NCI-H510A (cell line): ENCODE measurements at places on chromosomes 13 and 19.

- DNase-seq = no peak
Measured at GRCh38 chr19:49730166-49730565, 32.9 kb downstream of the TSKS start.

GRCh38 chr13:110294146-110294545, 12.8 kb downstream of the COL4A1 start:
- DNase-seq = no peak

- no peak for DNase-seq
Measured at GRCh38 chr19:51031220-51031879, 3.5 kb downstream of the KLK12 start.

DNA sequence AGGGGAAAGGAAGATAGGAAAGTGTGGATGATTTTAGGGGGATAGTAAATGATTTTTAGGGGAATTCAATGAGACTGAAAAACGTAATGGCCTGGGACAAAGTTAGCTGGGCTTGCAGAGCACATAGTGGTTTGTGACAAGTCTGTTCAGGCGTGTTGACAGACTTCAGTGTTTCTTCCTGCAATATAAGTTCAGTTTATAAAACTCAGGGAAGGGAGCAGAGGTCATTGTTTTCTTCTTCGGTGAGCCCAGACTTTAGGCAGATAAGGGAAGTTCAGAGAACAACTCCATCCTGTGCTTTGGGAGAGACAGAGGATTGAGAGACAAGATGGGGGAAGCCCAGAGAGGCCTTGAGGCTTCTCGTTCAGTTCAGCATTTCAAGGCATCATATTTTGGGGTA, 45.2 kb upstream of the SLC7A1 start:
- no peak for DNase-seq

GRCh38 chr13:42027286-42027685, 21.2 kb upstream of the DGKH start:
- DNase-seq = no peak

GRCh38 chr13:39091586-39091985, 53.3 kb downstream of the NHLRC3 start:
- no peak for DNase-seq

- no peak for DNase-seq
Measured at GRCh38 chr13:80086304-80086721, 254.6 kb downstream of the SPRY2 start.

DNA sequence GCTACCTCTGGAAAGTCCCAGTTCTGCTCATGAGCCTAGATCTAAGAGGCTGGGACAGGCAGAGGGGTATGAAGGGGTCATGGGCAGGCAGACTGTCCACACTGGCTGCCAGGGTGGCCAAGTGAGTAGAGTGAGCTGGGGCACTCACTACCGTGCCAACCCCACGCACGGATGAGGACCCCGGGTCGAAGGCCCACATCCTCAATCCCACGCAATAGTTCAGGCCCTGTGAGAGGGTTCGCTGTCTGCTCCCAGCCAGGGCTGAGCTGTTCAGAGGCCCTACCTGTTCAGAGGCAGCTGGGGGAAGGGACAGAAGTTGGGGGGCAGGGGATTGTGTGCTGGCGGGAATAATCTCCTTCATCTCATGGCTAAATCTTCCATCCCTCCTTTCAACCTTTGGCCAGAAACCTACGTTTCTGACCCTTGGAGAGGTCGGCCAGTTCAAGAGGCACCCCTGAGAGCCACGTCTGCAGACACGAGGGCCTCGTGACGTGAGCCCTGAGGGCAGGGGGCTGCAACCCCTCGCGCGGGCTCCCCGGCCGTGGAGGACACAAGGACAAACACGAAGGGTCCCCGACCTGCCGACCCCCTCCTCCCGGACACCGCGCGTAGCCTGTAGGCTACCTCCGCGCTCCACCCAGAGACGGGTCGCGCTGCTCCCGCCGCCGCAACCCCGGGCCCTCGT, 1.0 kb upstream of the RPS5 start:
- no peak for DNase-seq

GRCh38 chr19:38270587-38271167, 6.3 kb downstream of the SPINT2 start:
- no peak for DNase-seq

GRCh38 chr13:33524086-33524485, 238.5 kb upstream of the STARD13 start:
- no peak for DNase-seq

DNA sequence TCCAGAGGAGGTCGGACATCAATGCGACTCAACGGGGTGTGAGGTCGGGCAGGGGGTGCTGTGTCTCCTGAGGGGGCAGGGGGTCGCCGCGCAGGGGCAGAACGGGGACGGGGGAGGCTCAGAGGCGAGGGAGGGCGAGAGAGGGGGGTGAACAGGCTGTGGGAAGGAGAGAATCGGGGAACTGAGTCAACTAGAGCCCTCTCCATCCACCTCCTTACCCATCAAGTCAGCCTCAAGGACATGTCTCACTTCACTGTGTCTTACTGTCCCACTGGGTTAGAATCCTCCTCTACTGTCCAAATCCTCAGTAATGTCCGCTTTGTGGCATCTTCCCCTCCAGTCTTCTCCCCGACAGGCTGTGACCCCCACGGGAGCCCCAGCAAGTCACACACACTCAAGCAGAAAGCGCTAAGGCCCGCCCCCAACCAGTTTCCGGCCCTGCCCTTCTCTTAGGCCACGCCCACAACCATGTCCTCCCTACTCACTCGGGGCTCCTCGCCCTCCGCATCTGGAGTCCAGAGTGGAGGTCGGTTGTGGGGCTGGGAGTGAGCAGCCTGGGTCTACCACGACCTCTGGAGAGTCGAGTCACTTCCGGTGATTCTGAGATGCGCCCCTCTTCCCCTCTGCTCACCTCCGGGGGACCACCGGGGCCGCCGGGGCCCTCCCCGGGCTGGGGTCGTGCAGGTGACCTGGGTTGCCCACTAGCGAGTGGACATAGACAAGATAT, 9.3 kb downstream of the PLEKHA4 start:
- no peak for DNase-seq

DNA sequence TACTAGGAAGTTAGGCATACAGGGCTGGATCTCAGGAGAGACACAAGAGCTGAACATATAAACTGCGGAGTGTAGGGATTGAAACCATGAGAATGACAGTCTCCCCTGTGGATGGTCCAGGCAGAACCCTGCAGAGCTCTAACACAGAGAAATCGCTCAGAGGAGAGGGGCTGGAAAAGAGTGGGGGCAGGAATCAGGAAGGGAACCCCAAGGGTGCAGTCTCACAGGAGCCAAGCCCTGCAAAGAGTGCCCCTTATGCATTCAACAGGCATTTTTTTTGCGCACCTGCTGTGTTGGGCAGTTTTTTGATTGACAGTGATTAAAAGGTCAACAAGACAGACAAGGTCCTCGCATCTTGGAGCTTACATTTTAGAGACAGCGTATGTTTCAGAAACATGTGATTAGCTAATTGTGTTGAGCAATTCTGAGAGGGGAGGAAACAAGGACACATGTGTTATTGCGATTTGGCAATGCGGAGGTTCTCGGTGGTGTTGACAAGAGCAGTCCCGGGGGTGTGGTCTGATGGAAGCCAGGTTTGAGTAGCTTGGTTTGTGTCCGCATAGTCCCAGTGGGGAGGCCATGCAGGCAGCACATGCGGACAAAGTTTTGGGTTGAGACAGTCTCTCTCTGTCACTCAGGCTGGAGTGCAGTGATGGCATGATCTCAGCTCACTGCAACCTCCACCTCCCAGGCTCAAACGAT, 182.6 kb upstream of the IRS2 start:
- no peak for DNase-seq

DNA sequence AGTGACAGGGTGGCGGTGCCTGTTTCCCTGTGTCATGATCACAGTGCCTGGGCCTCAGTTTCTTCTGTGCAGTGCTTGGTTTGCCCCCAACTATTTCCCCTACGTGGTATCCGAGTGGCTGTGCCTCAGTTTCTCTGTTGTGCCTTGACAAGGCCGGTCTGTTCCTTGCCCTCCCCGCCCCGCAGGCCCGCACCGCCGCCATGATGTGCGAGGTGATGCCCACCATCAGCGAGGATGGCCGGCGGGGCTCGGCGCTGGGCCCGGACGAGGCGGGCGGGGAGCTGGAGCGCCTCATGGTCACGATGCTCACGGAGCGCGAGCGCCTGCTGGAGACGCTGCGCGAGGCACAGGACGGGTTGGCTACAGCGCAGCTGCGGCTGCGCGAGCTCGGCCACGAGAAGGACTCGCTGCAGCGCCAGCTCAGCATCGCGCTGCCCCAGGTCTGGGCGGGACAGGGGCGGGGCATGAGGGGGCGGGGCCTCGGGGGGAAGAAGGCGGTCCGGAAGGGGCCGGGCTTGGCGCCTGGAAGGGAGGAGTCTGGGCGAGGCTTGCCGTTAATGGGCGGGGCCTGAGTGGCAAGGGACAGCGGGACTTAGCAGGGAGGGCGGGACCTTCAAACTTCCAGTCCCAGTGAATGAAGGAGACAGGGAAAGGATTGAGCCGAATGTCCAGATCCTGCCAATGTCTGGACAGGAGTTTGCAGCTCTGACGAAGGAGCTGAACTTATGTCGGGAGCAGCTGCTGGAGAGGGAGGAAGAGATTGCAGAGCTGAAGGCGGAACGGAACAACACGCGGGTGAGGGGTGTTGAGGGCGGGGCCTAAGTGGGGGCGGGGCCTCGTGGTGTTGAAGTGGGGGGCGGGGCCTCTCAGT, 8.6 kb downstream of the PPFIA3 start:
- DNase-seq = peak; percentile 79

DNA sequence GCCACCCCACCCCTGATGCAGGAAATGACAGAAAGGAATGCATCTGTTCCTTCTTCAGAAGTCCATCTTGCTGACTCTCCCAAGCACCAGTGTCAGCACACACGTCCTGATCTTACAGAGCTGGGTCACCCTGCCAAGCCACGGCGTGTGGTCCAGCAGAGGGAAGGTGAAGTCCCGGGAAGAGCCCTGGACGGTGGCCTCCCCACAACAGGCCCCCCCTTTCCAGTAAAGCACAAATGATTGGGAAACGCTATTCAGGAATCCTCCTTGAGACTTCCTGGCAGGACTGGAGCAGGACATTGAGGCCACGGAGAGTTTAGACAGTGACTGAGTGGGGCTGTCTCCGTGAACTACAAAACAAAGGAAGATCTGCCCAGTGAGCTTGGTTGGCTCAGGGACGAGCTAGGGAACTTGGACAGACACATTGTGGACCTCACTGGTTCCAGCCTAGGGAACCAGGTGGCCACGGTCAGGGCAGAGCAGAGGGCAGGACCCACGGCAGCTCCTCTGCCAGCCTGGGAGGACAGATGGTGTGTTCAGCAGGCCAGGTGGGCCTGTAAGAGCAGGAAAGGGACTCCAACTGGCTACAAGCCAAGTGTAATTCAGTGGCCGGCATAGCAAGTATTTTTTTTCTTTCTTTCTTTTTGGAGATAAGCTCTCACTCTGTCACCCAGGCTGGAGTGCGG, 41.7 kb downstream of the ELL start:
- no peak for DNase-seq

DNA sequence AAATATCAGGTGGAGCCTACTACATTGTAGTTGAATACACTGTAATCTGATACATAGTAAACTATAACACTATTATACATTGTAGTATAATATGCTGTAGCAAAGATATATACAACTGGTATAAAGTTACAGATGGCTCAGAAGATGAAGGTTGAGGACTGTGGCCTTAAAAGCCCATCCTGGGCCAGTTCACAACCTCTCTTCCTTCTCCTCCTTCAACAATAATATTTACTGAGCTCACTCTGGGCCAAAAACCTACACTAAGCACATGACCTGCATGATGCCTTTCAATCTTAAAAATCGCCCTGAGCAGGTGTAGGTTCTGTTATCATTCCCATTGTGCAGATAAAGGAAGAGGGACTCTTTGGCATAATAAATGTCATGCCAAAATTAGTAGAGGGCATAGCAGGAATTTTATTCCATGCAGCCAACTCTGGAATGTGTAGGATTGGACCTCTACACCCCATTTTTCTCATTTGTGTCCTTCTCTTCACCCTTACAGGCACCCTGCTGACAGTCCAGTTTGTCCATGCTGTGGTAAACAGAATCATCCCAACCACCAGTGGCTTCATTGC, 14.6 kb upstream of the SIN3B start:
- no peak for DNase-seq

DNA sequence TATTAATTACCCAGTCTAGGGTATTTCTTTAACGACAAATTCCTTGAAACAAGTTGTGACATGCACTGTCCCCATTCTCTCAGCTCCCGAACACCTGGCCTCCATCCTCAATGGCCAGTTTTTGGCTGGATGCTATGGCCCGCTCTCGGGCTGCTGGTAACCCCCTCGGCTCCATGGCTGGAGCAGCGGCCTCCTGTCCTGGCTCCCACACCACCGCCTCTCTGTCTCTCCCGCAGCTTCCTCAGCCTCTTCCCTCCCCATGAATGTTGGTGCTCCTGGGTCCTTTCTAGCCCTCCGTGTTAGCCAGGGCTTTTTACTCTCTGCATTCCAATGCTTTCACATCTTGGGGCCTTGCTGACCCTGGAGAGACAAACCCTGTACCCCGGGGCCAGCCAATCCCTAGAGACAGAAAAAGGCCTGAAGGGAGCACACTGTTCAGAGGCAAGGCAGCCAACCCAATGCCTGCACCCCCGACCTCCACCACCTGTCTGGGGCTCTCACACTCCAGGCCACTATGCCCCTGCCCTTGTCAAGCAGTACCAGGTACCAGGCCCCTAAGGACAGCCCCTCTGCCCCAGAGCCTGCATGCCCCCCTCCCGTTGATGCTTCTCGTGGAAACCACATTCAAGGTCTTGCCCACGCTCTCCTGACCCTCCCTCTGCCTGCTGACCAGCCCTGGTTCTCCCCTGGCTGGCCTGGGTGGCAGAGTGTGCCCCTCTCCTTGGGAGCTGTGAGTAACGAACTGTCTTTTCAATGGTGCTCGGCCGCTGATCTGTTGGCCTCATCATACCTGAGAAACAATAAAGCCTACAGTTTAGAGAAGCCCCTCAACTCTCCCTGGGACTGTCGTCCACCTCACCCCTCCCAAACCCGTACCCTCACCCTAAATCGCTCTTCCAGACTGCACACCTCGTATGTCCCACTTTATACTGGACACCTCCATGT, 86.9 kb upstream of the GPR183 start:
- no peak for DNase-seq

DNA sequence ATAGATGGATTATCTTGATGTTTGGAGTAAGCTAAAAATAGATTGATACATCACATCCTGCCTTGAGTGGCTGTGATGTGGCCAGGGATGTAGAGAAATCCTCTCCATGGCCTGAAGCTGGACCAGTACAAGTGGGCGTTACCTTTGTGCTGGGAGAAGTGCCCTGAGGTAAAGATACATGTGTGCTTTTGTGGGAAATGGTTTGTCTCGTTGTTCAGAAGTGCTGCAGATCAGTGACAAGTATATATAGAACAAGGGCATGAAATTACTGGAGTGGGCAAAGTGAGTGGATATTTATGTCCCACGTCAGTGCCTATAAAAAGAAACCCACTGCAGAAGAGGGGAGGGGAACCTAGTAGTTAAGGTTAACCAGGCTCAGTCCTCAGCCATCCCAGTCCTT, 12.2 kb upstream of the ZNF304 start:
- no peak for DNase-seq

DNA sequence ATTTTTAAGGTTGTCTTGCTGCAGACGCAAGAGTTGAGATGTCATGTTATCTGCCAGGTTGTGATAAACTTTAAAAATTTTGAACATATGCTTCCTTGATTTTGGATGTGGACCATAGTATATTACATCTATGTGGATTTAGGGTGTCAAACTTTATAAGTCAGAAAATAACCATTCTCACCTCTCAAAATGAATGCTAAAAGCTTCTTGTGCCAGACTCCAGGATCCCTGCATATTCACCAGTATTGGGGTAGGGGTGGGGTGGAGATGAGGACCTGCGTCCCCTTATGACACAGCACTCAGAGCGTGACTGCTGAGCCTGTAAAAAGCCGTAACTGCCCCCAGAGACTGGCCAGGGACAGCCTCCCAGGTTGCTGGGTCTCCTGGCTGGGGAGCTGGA, 524.4 kb downstream of the LMO7 start:
- no peak for DNase-seq
